ENCODE measurements at places on chromosomes 3 and 15.

DNA sequence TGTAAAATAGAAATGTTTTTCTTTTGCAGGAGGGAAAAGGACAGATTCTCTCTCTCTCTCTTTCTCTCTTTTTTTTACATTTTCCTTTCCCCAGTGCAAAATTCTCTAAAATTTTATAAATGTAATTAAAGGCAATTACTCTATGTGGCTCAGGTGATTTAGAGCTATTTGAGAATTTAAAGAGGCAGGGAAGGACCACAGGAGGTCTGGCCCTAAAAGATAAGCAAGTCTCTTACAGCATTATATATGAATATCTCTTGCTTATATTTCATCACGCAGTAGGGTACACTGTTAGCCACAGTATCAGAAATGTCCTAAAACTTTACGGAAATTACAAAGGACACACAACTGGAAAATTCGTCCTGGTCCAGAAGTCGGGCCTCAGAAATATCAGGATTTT is 70.5 kb upstream of the PPIB start:
- DNase-seq, result no peak

GRCh38 chr15:100570275-100570674 is 31.7 kb downstream of the LINS1 start:
- no peak for DNase-seq

GRCh38 chr3:68089572-68090011 is 435.2 kb upstream of the SUCLG2 start:
- no peak for DNase-seq

DNA sequence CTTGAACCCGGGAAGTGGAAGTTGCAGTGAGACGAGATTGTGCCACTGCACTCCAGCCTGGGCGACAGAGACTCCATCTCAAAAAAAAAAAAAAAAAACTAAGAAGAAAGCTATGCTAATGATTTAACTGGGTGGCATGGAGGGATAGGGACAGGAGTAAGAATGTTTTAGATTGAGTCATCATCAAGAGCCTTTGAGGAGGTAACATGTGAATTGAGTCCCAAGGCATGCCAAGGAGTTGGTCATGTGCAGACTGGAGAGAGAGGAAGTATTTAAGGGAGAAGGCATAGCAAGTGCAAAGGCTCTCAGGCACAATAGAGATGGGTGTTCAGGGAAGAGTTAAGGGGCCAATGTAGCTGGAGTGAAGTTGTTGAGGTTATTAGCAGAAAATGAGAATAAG is 9.1 kb downstream of the BNC1 start:
- no peak for DNase-seq

DNA sequence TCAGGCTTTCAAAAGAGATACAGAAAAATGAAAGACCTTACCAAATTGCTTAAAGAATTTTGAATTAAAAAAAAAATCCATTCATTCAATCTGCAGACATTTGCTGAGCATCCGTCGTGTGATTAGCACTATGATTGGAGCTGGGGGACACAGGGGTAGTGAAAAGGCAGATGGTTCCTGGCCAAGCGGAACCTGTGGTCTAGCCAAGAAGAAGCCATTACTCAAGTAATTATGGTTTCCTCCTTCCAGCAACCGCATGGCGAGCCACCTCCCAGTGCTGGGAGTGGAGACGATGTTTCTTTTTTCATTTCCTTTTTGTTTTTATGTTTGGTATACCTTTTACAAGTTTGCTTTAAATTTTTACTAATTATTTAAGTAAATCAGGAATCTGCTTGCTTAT is 140.2 kb downstream of the CACNA2D3 start:
- DNase-seq, result no peak

DNA sequence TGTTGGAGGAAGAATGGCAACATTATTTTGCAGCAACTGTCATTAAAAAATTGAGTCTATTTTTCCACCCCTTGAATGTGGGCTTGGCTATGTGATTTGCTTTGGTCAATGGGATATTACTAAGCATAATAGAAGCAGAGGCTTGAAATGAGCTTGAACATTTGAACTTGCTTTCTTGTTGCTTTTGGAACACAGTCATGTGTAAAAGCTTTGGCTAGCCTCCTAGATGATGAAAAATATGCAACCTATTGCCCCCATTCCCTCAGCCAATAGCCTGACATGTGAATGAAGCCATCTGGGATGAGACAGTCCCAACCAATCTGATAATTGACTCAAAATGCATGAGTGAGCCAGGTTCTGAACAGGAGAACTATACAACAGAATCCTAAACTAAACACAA is 78.4 kb downstream of the PLSCR2 start:
- no peak for DNase-seq

GRCh38 chr3:194369522-194370279 is at the start of gene LRRC15:
TSS of gene LRRC15 (minus strand) at chr3:194369743. CDS start at chr3:194361043, 8,700 bp downstream.
- no peak for DNase-seq

DNA sequence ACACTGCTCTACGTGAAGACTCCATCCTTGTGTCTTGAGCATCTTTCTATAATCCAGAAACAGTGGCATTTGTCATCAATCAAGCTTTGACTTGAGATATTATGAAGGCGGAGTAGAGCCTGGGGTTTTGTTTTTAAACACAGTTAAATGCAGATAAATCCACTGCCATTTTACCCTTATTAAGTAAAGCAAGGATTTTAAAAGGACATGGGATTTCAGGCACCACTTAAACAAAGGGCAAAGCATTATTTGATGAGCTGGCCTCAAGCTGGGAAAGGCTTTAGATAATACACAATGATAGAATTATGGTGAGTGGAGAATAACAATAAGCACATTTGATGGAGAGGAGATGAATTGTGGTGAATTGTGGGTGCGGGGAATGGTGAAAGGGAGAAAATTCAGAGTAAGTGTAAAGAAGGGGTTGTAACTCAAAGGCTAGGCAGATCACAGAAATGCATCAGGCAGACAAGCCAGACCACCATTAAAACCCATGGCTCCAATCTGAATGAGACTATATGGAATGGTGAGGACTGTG is 54.9 kb upstream of the GLCE start:
- no peak for DNase-seq

- DNase-seq, result no peak
These were observed 85.7 kb downstream of the MSL2 start for GRCh38 chr3:136110481-136110880.

DNA sequence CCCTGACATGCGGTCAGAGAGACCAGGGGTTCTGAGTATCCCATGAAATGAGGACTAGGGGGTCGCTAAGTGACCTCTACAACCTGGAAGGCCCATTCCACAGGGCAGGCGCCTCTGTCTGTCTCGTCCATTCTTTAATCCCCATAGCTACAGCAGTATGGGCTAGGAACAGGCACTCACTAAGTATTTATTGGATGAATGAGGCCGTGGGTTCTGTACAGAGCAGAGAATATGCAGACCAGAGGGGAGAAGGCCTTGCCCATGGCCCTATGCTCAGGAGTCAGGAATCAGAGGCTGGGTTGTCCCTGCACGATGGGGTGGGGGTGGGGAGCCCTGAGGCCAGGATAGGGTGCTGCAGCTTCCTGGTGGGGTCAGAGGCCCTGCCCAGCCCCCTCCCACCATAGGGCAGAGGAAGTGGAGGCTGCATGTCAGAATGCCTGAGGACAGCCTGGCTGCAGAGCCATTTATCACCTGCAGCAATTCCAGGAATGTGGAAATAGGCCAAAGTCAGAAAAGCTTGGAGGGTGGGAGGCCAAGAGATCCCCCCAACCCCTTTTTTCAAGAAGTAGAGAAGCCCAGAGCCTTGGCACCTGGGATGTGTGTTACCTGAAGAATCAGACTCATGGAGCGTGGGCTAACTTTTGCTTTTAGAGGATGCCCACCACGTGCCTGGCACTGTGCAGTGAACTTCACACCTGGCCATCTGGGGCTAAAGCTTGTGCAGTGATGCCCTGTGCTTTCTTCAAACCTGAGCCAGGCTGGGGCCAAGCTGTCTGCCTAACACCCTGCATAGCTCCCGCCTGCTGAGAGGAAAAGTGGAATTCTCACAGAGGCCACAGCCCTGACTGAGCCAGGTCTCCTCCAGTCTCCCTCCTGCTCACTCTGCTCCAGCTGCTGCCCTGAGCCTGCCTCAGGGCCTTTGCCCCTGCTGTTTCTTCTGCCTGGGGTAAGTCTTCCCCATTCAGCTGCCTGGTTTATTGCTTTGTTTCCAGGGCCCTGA is 109.4 kb downstream of the WNT7A start:
- DNase-seq, result peak; percentile 36

GRCh38 chr3:15576475-15576874 is 24.9 kb downstream of the HACL1 start:
- no peak for DNase-seq

GRCh38 chr15:61857169-61857829 is 202.9 kb downstream of the VPS13C start:
- no peak for DNase-seq
